Activated CD8-positive, alpha-beta memory T cell treated with anti-CD3 and anti-CD28 coated beads, Interleukin-2, amount 10 ng/mL, durations not matched to agents 7 days and 5 days (primary cell): ENCODE measurements at places on chromosomes 3 and 15. TPM values are rescaled to one million over a fixed set of nuclear protein-coding genes. Genes with fewer than 3 reads are reported as not detected.

DNA sequence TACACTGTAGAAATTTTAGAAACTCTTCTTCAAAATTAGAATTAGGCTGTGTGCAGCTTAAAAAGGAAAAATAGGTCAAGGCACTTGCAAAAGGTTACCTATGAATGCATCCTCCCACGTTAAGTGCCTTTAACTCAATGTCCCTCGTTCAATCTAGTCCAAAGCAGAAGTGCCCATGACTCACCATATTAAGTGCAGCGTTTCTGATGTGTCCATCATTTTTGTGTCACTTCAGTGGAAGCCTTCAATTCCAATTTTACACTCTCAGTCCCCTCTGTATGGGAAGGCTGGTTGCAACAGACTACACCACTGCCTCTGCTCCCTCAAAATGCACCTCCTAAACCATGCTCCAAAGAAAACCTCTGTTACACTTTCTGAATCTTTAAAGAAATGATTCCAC lies 53.4 kb downstream of the FOXB1 start:
- no peaks in the 10 kb centered on the region for H3K4me1 ChIP-seq
- no peak overlapping the region for H3K4me3 ChIP-seq
- H3K27ac ChIP-seq = no peak overlapping the region

DNA sequence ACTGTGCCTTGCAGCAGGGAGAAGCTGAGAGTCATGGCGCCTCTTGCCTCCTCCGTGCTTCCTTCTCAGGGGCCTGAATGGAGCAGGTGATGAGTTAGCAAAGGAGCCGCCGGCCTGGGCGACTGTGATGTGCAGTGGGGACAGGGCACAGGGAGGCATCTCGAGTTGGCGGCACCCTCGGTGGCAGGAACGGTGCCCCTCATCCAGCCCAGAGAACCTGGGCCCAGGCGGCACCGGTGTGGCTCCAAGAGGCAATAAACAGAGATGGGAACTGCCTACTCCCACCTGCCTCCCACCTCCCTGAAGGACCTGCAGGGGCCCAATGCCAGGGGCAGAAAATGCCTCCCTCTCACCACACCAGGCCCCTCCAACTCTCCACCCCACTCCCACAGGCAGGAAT lies 6.2 kb downstream of the SLC41A3 start:
- H3K27me3 ChIP-seq = no peaks in the 10 kb centered on the region
- peaks cover under 1% of the 10 kb centered on the region for H3K4me1 ChIP-seq
- H3K4me3 ChIP-seq = no peak overlapping the region
- no peak overlapping the region for H3K27ac ChIP-seq
- H3K36me3 ChIP-seq = peaks cover 6% of the 10 kb centered on the region
- DNase-seq = no peak

DNA sequence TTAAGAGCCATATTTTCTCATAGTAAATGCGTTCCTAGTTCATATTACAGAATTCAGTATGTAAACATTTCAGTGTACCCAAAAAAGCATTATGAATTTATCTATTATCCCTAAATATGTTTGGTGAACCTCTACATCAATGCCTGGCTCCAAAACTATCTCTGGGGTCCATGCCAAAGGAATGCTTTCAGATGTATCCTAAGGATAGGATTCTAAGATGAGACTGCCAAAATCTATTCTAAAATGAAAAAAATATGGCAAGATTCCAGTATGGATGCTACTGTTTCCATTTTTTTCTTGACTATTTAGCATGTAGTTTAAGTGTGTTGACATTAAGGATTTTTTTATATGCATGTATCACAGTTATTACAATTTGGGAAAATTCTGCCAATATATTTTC lies 18.8 kb downstream of the EIF5A2 start:
- H3K4me1 ChIP-seq = no peaks in the 10 kb centered on the region
- H3K27me3 ChIP-seq = no peaks in the 10 kb centered on the region
- no peak overlapping the region for H3K27ac ChIP-seq
- H3K4me3 ChIP-seq = no peak overlapping the region

DNA sequence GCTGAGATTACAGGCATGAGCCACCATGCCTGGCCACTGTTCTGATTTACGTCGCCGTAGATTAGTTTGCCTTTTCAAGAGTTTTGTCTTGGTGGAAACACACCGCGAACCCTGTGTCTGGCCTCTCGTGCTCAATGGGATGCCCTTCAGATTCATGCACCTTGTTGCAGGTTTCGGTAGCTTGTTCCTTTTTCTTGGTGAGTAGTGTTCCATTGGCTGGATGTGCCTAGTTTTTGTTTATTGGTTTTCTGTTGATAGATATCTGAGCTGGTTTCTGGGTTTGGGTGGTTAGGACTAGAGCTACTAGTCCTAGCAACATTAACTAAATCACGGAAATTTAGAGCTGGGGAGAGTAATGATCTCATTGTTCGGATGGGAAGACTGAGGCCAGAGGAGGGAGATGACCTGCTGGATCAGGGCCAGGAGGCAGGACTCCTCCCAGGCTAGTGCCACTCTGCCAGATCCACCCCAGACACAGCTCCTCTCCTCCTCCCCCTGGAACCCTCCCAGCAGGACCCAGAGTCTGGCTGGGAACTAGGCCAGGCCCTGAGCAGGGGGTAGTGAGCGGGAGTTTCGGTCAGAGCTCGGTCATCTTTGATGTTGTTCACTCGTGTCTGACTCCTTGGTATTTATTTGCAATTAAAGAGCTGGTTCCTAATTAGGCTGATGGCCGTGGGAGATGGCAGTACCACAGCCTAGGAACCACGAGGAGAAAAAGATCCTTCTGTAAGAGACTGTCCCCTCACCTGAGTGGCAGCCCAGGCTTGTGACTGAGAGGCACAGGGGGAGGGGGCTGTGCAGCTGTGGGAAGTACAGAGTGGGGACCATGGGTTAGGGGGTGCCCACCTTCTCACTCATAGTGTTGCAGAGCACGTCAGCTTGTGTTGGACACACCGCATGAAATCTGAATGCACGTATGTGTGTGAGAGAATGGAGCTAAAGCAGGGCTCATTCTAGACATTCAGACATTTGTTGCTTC lies 73.4 kb downstream of the SMAD6 start:
- no peaks in the 10 kb centered on the region for H3K4me1 ChIP-seq
- no peak overlapping the region for H3K27ac ChIP-seq
- no peak for DNase-seq

DNA sequence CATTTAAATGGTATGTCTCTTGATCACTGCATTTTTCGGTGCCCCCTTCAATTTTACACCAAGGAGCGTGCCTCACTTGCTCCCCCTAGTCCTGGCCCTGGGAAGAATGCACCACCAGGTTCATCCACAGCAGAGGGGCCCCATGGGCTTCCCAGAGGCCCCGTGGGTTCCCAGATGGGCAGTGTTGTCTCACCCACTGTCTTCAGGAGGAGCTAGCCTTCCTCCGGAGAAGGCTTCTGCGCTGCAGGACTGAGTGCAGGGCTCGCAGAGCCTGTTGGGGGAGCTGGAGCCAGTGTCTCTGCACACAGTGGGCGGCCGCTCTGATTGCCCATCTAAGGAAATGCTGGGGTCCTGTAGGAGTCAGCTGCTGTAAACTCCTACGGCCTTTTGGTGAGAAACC lies 45.9 kb downstream of the POLR2M start:
- peaks cover 2% of the 10 kb centered on the region for H3K27me3 ChIP-seq
- no peak for DNase-seq
- no peak overlapping the region for H3K27ac ChIP-seq

- H3K27me3 ChIP-seq = peaks cover 11% of the 10 kb centered on the region
- H3K4me3 ChIP-seq = no peak overlapping the region
- no peaks in the 10 kb centered on the region for H3K4me1 ChIP-seq
- H3K27ac ChIP-seq = no peak overlapping the region
- peak; percentile 30 for DNase-seq
These were observed 16.8 kb downstream of the MYO5C start for GRCh38 chr15:52278636-52279367.

GRCh38 chr15:79952329-79952728 lies 18.7 kb downstream of the BCL2A1 start:
- H3K4me1 ChIP-seq = peaks cover 38% of the 10 kb centered on the region
- no peak for DNase-seq
- H3K27ac ChIP-seq = no peak overlapping the region

DNA sequence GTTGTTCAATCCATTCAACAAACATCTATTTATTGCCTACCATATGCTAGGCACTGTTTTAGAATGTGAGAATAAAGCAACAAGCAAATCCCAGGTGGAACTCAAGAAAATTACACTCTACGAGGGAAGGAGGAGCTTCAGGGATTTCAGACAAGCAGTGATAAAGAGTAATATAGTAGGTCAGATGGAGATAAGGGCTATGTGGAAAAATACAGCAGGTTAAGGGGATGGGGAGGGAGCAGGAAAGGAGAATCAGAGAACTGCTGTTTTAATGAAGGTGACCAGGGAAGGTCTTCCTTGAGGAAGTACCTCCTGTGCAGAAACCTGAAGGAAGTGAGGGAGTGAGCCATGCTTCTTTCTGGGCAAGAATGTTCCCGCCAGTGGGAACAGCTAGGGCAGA lies 47.2 kb upstream of the NEO1 start:
- H3K4me3 ChIP-seq = no peak overlapping the region
- peaks cover 4% of the 10 kb centered on the region for H3K4me1 ChIP-seq
- peaks cover 71% of the 10 kb centered on the region for H3K27me3 ChIP-seq
- H3K27ac ChIP-seq = no peak overlapping the region
- no peaks in the 10 kb centered on the region for H3K36me3 ChIP-seq

- no peaks in the 10 kb centered on the region for H3K4me1 ChIP-seq
- no peaks in the 10 kb centered on the region for H3K36me3 ChIP-seq
- H3K27ac ChIP-seq = no peak overlapping the region
These were observed 56.3 kb upstream of the ITGA11 start for GRCh38 chr15:68488290-68488689.

DNA sequence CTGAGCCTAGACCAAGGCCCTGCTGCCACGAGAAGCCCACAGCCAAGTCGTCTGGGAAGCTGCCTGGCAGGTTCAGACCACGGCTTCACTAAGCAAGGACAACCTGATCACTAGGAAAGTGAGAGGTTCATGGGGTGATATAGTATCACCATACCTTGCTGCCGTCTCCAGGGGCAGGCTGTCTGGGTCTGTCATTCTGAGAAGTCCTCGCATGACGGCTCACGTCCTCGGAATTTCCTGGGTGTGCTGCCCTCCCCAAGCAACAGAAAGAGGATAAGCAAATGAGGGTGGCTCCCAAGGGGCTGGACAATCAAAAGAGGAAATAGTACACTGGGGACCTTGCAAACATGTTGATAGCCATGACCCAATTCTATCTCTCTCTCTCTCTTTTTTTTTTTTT lies 207.4 kb upstream of the IGF1R start:
- H3K36me3 ChIP-seq = no peaks in the 10 kb centered on the region
- H3K4me1 ChIP-seq = peaks cover 5% of the 10 kb centered on the region
- H3K4me3 ChIP-seq = no peak overlapping the region
- no peak for DNase-seq

DNA sequence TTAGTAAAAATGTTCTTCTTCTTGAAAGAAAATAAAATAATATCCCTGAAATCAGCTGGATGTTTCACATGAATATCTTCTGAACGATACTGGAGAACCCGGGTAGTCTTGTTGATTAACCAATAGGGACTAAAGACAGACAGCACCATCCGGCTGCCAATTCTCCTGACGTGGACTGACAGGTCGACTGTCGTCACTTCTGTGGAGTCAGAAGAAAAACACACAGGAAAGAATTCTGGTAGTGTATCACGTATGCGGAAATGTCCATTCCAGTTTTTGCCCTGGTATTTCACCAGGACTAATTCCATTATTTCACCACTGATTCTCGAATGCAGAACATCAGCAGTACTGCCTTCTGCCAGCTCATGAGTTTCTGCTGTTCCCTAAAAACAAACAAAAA lies 144.6 kb downstream of the VPS13C start:
- H3K4me1 ChIP-seq = no peaks in the 10 kb centered on the region
- no peaks in the 10 kb centered on the region for H3K27me3 ChIP-seq
- DNase-seq = no peak
- no peak overlapping the region for H3K4me3 ChIP-seq

GRCh38 chr15:28955160-28955992 lies 69.6 kb downstream of the APBA2 start:
- peak; percentile 69 for DNase-seq
- H3K27me3 ChIP-seq = peaks cover 22% of the 10 kb centered on the region
- H3K27ac ChIP-seq = peak overlapping the region; percentile 69
- peaks cover 1% of the 10 kb centered on the region for H3K36me3 ChIP-seq

DNA sequence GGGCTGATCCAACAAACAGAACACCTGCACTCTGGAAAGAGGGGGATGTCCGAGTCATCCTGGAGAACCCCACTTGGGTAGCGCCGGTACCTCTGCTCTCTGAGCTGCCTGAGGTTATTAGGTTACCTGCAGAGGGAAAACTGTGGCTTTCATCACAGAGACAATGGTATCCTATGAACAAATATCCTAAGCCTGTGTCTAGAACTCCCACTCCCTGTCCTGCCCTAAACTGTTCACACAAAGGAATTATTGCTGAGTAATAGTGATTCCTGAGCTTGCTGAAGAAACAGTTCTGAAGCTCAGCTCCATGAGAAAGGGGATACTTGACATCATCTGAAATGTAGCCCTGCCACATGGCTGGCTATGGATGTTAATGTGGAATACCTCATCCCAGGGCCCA lies 31.9 kb upstream of the WNT5A start:
- H3K4me1 ChIP-seq = no peaks in the 10 kb centered on the region
- H3K4me3 ChIP-seq = no peak overlapping the region
- no peaks in the 10 kb centered on the region for H3K36me3 ChIP-seq
- H3K27ac ChIP-seq = no peak overlapping the region
- no peak for DNase-seq

DNA sequence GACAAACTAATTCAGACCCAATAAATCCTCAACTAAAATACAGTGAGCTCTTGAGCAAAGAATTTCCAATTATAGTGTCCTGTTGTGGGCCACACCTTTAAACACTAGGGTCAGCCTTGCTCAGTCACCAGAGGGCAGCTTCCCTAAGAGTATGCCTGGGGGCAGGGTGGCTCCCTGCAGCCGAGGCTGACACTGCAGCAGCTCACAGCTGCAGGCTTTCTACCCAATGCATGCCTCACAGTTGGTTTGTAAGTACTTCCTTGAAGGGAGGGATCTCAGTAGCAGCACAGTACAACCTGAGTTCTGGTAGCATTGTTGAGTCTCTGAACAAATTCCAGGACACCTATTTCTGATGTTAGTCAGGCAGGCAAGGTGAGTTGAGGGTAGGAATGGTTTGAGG lies 335.6 kb downstream of the TUSC7 start:
- no peak overlapping the region for H3K27ac ChIP-seq
- no peak for DNase-seq
- H3K27me3 ChIP-seq = no peaks in the 10 kb centered on the region
- no peaks in the 10 kb centered on the region for H3K4me1 ChIP-seq
- no peak overlapping the region for H3K4me3 ChIP-seq

DNA sequence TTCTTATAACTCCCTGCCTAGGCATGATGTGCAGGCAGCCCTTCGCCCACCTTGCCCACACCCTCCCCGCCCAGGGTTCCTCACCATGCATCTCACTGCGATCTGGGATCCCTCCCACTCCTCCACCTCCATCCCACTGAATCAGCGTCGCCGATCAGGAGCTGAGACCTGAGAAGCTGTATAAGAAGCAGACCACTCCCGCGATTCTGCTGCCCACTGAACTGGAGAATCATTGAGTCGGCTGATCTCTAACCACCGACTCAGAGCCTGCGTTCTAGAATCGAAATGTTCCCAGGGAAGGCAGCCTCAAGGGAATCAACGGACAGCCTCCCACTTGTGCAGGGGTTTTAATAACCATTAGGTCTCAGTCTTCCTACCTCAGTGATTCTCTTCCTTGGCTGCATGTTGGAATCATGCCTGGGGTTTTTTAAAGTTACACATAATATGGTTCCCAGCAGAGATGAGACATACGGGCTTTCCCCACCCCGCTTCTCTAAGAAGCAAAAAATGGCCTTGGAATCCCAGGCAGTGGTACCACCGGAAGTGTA lies 60.2 kb downstream of the TMEM44 start:
- peaks cover 30% of the 10 kb centered on the region for H3K27me3 ChIP-seq
- no peak overlapping the region for H3K4me3 ChIP-seq
- H3K27ac ChIP-seq = no peak overlapping the region

Gene CYP8B1
- total RNA-seq = not detected

Gene LRRIQ4
- total RNA-seq = 0.23 TPM

Gene UROC1
- not detected for total RNA-seq

Gene CPN2
- not detected for total RNA-seq
